ENCODE measurements at places on chromosomes 2 and 18.

- DNase-seq: no peak
Measured at GRCh38 chr18:64245126-64245861, 96.4 kb upstream of the LINC00305 start.

DNA sequence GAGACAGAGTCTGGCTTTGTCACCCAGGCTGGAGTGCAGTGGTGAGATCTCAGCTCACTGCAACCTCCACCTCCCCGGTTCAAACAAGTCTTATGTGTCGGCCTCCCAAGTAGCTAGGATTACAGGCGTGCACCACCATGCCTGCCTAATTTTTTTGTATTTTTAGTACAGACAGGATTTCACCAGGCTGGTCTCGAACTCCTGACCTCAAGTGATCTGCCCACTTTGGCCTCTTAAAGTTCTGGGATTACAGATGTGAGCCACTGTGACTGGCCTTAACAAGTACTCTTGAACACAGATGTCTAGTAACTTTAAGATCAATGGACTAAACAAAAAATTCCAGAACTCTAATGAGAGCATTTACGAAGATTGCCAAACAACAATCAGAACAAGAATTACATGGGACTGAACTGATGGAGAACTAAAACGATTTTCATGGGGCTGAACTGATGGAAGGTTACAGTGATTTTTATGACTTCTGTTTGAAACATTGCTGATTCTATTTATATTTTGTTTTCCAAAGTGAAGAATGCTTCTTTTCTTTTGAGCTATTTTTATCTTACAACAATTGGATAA, 46.5 kb upstream of the ST3GAL5 start:
- no peak for DNase-seq

- DNase-seq: no peak
Measured at GRCh38 chr2:125037135-125037653, 1012.1 kb downstream of the CNTNAP5 start.

DNA sequence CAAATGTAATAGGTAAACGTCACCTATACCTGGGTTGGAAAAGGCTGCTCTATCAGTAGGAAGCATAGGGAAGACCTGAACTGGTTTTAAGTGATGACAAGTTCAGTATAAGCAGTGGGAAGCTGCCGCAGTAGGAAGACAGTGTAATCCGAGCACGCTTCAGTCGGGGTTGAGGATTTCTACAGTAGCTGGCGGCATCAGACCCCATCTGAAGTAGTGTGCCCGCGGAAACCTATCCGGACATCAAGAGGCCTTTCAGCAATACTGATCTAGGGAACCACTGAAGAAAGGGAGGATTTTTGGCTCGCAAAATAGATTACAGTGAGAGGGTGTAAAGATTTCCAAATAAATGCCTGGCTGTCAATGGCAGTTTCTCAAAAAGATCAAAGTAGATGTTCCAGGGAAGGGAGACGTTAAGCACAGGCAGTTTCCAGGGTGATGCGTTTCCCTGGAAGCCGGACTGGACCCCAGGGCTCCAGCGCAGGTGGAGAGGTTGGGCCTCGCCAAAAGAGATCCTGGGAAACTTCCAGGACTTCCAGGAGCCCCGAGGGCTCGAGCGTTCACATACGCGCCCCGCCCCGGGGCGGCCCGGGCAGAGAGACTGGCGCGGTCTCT, 5.3 kb downstream of the LOXL3 start:
- DNase-seq: no peak

GRCh38 chr18:45165871-45166270, 449.4 kb upstream of the SLC14A2 start:
- DNase-seq: no peak

- DNase-seq: no peak
Measured at GRCh38 chr2:71878626-71879508, 268.8 kb downstream of the CYP26B1 start.

DNA sequence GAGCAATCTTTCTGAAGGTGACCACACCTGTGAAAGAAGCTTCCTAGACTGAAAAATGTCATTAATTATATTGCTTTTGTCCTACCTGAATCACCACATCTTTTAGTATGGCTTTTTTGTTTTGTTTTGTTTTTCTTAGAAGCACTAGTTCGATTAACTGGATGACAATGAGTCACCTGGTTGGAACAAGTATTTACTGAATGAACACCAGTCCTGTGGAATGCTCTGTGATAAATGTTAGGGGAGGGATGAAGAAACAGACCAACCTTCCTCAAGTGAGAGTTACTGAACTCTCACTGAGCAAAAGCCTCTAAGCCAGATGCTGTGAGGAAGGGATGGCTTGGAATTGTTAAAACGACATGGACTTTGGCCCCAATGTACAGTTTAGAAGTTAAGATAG, 26.8 kb upstream of the DCC start:
- DNase-seq: no peak

DNA sequence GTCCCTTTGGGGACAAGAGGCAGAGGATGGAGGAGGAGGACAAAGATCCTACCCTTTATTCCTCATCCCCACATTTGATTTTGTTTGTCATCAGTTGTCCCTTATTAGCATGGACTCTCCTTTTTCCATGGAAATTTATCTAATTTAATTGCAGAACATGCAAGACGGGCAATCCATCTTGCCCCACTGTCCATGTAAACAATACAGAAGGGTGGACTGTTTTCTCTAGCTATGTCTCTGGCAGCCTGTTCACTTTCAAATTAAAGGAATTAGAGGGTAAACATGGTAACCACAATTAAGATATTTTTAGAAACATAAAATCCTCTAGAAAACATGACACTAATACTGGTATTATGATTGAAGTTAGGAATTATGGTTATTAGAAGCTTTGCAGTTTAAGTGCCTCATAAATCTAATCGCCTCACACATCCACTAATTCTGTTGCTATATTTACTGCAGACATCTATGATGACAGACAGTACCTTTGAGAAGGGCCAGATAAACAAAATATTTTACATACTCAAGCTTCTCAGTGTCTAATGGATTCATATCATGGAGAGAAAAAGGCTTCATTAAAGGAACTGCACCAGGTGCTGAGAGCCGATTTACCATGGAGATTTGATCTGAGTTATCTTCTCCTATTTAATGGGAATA, 215.5 kb downstream of the LNPK start:
- no peak for DNase-seq

DNA sequence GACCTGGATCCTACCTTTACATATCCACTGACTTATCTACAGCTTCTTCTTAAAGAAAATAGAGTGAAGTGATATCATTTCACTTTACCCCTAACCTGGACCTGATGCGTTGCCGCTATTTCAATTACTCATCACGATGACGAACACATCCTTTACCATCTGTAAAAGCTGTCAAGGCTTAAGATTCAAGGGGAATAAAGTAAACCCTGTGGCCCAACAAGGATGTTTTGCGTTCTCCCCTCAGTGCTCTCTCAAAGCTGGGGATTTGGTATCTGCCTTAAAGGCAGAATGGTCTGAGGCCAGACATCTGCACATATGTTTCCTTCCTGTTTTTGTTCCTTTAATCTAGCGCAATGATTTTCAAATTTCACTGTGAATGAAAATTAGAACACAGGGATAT, 100.1 kb upstream of the KLF7 start:
- DNase-seq: no peak

- DNase-seq: no peak
Measured at GRCh38 chr2:84919885-84920580, 14.6 kb downstream of the TMSB10 start.

DNA sequence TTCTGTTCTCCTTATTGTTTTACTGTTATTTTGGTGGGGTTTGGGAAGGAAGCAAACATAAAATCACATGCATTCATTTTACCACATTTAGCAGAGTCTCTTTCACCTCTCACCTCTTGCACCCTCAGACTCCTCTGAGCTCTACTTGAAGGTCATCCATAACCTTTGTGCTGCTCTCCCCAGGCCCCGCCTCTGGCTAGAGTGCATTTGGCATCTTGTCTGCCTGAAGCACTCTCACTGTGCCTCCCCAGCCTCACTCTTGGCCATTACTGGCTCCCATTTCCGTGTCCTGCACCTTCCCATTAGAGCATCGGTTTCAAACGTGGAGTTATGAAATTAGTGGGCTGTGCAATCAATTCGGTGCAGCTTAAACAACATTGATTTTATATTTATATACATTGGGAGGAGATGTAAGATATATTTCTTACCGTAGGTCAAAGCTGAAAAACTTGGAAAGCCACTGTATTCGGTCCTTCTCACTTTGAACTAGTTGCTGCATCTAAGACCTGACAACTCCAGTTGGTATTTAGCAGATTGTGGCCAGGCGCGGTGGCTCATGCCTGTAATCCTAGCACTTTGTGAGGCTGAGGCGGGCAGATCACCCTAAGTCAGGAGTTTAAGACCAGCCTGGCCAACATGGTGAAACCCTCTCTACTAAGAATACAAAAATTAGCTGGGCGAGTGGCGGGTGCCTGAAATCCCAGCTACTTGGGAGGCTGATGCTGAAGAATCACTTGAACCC, 6.9 kb upstream of the ZFAND2B start:
- DNase-seq: no peak

GRCh38 chr2:7060631-7061449, 143.6 kb downstream of the RNF144A start:
- DNase-seq: no peak

DNA sequence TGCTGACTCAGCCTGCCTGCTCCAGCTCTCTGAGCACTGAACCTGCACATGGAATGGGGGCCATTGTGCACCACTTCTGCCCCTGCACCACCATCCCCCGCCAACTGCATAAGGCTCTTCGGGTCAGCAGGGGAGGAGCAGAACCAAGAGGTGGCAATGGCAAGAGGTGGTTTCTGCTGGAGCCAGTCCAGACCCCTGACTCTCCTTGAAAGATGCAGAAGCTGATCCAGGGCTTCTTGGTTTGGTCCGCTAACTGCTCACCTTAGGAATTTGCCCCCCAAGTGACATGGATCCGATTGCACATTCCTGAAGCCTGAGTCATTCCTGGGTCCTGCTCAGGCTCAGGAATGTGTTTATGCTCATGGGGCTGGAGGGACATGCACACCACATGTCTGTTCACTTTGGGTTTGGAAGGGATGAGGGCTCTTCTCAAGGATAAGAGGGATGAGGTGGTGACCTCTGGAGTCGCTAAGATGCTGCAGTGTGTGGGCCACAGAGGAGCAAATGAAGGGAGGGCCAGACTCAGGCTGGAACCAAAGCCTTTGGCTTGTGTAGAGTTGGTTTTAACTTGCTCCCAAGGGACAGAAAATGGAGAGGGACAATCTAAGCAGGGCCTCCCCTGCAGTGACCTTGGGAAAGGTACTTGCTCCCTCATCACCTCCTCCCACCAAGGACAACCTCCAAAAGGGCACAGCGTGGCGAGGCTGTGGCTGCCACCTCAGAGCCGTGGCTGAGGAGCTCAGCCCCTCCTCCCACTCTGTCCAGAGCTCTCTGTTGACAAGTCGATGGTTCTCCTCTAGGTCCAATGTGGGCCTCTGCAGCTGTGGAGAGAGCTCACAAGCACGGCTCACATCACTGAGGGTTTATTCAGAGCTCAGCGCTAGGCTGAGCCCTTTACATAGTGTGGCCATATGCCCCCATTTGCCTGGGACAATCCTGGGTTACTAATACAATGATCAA, 66.2 kb downstream of the HS1BP3 start:
- DNase-seq: peak; percentile 72

Data from hippocampal formation (tissue), 2 donors.